AG04450 (cell line): ENCODE measurements at places on chromosomes 1 and 21.

- no peak for DNase-seq
These were observed 56.1 kb downstream of the PRDM16 start for GRCh38 chr1:3125078-3125477.

DNA sequence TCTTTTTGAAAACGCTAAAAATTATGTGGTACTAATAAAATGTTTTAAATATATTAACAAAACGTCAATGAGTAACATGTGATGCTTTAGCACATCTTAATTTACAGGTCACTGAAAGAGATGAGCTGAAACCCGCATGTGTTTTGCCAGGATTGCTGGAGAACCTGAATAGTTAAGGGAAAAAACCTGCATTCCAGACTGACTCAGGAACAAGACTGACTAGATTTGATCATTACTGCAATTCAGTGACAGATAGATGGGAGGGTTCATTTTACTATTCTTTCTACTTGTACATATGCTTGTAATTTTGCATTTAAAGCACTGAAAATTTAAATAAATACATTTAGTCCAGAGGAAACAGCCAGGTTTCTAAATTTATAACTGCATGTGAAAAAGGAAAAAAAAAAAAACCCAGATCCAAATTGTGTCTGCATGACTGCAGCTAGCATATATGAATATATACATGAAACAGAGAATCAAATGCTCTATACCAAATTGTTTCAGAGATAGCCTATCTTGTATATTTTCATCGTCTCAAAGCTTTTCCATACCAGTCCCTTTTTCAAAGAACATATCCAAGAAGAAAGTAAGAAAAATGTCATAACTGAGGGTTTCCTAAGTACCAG is 71.7 kb downstream of the APP start:
- DNase-seq = no peak

- DNase-seq = no peak
These were observed 29.1 kb downstream of the LAMC2 start for GRCh38 chr1:183215076-183215720.

GRCh38 chr1:215637041-215637573 is 70.0 kb downstream of the KCTD3 start:
- DNase-seq = peak; percentile 79
